CD4-positive, alpha-beta T cell (primary cell): ENCODE measurements at places on chromosomes 2 and 18.
A peak's percentile ranks its signal among the peaks of the same experiment; 100 is the strongest.

- no peak for DNase-seq
Measured at GRCh38 chr2:61906186-61906470, 654 bp downstream of the COMMD1 start.

DNA sequence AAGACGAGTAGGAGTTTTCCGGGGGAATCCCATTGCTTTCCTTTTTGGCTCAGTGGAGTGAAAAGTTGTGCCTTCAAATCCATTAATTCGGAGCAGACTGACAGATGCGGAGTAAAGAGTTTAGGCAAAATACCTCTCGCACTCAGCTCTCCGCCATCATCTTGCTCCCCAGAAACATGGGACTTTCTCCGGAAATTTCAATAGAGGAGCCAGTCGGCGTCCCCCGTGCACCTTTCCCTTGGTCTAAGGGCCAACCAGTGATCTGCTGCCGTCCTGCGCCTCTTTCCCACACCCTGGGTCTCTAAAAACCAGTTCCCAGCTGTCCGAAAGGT is 318 bp downstream of the TYW5 start:
- no peak for DNase-seq

DNA sequence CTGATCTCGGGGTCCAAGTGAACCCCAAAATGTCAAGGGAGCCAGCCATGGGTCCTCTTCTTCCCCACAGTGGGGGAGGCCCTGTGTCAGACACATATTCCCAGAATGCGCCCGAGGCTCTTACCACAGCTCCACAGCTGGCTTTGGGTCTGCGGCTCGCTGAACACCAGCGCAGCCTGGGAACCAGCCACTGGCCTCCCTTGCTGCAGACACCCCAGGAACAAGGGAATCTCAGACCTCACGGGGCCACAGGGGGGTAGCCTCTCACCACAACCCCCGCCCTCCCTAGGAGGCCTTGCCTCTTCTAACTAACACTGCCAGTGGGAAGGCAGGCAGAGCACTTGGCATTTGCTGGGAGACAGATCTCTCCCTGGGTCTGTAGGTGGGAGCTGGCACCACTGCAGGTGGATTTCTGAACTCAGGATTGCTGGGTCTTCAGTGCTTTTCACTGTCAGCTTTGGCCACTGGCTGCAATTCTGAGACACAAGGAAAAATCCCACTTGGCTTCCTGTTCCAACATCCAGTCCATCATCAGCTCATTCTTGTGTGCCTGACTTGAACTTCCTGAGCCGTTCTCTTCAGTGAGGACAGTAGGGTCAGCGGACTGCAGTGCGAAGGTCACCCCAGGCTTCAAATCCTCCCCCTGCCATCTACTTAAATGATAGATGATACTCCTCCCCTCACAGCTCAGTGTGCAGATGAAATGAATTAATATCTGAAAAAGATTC is 128.7 kb downstream of the CAPN13 start:
- DNase-seq = no peak

GRCh38 chr2:19895535-19895934 is 6.2 kb downstream of the TTC32 start:
- DNase-seq = no peak

GRCh38 chr18:52222211-52222610 is 117.8 kb upstream of the DCC start:
- no peak for DNase-seq

DNA sequence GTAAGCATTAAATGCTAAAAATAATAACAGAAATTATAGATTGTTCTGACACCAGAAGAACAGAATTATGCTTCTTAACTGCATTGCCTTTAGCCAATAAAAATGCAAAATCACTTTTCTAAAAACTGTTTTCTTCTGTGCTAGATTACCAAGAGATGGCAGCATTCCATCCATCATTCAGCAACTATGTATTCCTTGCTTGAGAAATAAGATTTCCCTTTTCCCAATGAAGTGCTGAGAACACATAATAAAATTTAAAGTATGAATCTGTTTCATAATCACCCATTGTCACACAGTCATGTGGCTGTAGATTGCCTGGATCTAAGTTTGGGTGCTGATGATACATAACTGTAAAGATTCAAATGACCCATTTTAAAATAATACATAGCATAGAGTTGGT is 504.2 kb downstream of the TDRD15 start:
- no peak for DNase-seq

- no peak for DNase-seq
Measured at GRCh38 chr18:24975496-24976372, 376.2 kb downstream of the ZNF521 start.

GRCh38 chr18:77114415-77115191 is 18.0 kb downstream of the MBP start:
- DNase-seq = peak; percentile 78

- DNase-seq = no peak
Measured at GRCh38 chr2:42967959-42968674, 175.7 kb upstream of the HAAO start.

DNA sequence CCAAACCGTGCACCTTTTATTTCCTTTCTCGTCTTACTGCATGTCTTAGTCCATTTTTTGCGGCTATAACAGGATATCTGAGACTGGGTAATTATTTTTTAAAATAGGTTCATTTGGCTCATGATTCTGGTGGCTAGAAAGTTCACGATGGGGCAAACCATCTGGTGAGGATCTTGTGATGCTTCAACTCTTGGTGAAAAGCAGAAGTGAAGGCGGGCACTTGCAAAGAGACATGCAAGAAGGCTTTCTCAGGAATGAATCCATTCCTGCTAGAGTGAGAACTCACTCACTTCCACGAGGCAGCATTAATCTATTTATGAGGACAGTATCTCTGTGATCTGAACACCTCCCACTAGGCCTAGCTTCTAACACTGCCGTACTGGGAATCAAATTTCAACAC is 327.1 kb upstream of the RBMS1 start:
- no peak for DNase-seq

DNA sequence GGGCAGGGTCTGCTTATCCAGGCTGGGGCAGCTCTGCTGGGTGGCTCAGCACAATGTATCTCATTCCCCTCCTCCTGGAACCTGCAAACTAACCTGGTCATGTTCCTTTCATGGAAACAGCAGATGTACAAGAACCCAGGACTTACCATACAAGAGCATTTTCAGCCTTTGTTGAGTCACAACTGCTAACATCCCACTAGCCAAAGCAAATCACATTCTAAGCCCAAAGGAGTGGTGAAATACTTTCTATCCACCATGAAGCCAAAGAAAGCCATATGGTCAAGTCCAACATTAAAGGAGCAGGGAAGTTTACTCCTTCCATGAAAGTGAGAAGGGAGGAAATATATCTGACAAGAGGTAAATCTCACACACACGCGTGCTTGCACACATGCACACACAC is 163.0 kb downstream of the IRS1 start:
- DNase-seq = no peak
